ENCODE measurements at places on chromosomes 1 and 21.

- peak; percentile 45 for DNase-seq
Measured at GRCh38 chr1:248872752-248873408, 14.0 kb upstream of the ZNF692 start.

- no peak for DNase-seq
Measured at GRCh38 chr1:216181590-216181989, 241.7 kb downstream of the USH2A start.

DNA sequence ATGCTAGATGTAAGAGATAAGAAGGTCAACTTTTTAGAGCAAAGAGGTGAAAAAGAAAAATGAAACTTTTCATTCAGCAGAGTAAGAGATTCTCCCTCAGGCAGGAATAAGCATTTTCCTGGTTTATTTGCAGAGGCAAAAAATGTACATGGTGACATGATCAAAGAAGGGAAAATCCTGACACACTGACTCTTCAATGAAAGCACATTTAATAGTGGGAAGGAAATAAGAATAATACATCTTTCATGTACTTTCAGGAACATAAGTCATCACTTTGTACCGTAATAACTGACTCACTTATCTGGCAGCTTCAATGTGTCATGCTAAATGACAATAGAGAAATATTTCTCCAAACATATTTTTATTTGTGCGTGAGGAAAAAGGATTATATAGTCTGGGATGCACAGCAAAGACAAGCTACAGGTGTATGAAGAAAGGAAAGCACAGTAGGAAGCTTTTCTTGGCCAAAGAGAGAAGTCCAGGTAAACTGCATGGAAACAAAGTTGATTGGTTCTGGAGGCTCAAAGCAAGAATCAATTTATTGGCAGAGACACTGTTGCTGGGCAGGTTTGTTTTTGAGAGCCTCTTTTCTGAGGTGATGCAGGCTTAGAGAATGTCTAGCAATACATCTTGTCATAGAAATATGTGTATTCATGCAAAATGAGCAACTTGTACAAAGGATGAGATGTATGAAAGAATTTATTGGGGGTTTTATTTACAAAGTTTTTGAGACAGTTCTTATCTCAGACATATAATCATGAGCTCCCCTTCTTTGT lies 1409.0 kb downstream of the PLA2G4A start:
- DNase-seq: no peak

DNA sequence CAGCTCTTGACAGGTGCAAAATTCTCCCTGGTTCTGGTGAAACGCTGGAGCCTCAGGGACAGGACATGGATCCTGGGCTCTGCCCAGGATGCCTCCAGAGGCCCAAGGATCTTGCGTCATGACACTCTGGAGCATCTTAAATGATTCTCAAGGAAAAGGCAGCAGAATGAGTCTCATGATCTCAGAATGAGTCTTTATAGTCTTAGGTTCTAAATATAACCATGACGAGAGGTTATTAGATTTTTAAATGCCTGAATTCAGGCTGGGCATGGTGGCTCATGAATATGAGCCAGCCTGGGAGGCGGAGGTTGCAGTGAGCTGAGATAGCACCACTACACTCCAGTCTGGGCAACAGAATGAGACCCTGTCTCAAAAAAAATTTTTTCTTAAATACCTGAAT lies 55.5 kb downstream of the ECE1 start:
- DNase-seq: no peak

GRCh38 chr1:45518910-45519309 lies 2.8 kb downstream of the PRDX1 start:
- no peak for DNase-seq

DNA sequence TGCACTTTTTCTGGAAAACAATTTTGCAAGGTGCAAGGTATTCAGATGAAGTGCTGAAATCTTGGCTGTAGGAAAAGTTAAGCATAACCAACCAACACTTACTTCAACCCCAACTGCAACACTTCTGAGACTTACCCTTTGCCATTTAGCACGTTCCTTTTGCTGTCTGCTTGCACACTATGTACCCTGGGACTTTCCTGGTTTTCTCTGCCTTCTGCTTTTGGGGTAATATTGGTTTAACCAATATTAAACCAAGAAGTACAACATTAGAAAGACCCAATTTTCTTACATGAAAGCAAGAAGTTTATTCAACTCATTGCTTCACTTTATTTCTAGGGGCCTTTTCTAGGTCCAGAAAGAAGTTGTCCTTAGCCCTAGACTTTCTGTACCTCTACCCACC lies 193.0 kb downstream of the HLX start:
- no peak for DNase-seq

- DNase-seq: no peak
Measured at GRCh38 chr1:47452426-47452825, 14.6 kb downstream of the FOXD2 start.

DNA sequence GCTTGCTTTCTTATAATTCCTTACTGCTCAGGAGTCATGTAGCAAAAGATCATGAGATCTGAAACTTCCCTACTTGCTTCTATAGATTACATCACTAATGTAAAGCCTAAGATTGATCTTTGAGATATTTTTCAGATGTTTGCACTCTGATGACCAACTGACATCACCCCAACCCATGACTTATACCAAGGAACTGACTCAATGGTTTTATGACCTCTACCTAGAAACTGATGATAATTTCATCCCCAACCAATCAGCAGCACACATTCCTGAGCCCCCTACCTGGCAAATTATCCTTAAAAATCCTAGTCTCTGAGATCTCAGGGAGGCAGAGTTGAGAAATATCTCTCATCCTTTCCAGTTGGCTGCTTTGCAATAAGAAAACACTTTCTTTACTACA lies 122.3 kb upstream of the CAMK1G start:
- DNase-seq: no peak

DNA sequence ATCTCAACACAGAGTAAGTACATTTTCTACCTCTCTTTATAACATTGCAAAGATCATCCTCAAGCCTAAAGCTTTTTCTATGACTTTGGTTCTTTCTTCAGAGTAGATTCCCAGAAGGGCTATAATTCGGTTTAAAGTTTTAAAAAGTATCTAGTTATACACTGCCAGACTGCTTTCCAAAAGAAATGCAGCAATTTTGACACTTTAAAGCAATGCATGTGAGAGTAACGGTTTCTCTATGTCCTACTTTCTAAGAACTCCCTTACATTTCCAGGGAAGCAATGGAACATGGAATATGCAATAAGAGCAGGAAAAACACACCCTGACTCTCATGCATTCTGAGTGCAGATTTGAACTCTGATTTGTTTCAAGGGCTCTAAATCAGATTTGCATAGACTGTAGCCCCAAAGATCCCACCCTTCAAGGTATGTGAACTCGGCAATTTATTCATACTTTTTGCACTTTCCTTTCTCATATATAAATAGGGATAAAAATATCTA lies 331.6 kb downstream of the HHIPL2 start:
- no peak for DNase-seq

GRCh38 chr1:227170361-227171166 lies 147.7 kb downstream of the CDC42BPA start:
- DNase-seq: no peak

DNA sequence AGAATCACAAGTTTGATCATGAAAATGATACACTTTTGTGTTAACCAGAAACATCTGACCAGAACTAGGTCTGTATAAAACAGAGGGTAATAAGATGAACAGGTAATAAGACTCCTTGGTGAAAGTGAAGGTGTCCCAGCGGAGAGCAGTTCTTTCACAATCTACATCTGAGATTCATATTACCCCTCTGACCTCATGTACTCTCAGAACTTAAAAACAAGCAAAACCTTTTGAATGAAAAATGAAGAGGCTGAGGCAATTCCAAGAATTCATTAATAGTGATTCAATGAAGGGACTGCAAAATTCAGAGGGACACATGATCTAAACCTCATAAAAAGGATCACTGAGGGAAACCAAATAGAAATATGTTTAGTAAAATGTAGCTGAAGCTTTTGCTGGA lies 10.9 kb upstream of the MPZL1 start:
- no peak for DNase-seq

- no peak for DNase-seq
Measured at GRCh38 chr1:183089025-183089639, 65.9 kb downstream of the LAMC1 start.
